Activated T-cell treated with anti-CD3 and anti-CD28 coated beads for 24 hours (primary cell): ENCODE measurements at places on chromosomes 6 and 20.

GRCh38 chr20:45489083-45489531, 19.6 kb downstream of the WFDC2 start:
- DNase-seq = no peak

DNA sequence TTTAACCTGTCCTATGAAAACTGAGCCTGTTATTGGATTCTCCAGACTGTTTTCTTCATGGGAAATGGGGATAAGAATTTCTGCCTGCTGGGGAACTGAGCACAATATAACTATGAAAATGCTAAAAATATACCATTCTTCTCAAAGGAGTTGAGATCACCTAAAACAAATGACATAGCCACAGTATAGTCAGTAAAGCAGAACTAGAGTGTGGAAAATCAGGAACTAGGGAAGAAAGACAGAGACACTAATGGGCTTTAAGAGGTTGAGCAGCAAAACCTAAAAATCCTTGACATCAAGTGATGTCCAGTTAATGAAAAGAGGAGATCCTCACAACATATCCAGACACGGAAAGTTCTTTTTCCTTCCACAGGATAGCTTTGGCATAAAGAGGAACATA, 215.7 kb upstream of the CST7 start:
- no peak for DNase-seq

DNA sequence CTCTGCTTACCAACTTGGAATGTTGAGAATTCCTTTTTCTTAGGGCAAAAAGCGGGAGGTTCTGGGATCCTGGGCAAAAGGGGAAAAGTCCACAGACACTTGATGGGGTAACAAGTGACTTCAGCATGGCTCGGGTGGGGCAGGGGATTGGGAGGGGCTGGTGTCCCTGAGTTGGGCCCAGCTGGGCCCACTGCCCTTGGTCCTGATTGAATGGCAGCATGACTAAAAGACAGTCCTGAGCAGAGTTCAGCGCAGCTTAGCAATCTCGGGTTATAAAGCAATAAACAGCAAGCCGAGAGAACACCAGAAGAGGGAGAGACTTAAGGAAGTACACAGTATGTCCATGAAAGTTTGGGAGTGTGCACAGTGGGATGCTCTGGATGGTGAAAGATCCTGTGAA, 5.6 kb downstream of the PPP2R5D start:
- DNase-seq = no peak

GRCh38 chr20:4997222-4997621, 4.1 kb downstream of the SLC23A2 start:
- no peak for DNase-seq

GRCh38 chr6:98841621-98842341, 7.4 kb downstream of the POU3F2 start:
- DNase-seq = no peak

DNA sequence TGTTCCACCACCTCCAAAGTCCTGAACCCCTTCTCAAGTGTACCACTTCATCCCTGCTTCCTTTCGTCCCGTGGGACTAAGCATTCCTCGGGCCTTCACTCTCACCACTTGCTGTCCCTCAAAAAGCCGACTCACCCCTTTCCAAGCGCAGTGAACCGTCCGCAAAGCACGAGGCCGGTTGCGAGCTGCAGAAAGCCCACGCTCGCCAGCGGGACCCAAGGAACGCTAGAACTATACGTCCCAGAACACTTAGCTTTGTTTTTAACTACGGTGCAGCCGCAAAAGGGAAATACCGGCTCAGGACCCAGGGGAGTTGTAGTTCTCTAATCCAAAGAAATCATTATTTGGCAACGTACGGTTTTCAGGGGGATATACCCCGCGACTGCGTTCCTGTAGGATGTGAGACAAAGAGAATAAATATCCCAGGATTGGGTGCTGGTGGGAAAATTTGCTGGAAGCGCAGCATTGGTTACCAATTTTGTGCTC, 416 bp upstream of the POLR1H start:
- no peak for DNase-seq

DNA sequence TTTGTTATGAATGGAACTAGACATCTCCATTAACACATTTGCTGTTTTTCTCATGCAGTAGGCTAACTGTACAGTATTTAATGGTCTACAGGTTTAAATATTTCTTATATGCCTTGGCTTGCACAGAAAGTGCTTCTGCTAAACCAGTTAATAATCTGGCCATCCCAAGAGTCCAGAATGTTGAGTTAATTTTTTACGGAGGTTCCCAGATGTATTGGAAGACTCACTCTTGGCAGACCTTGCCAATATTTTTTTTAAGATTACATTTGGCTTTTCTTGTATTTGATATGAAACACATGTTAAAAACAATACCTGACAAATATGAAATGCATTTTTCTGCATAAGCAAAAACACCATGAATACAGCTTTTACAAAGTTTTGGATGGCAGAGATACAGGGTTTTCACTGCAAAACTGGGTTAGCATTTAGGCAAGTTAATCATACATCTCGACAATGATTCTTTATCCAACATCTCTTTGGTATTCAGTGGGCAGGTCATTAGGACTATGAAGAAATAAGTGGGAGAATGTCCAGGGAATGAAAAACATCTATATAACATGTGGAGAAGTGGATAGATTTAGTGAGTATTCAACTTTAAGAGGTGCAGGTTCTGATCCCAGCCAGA, 94.0 kb downstream of the SGK1 start:
- DNase-seq = no peak

DNA sequence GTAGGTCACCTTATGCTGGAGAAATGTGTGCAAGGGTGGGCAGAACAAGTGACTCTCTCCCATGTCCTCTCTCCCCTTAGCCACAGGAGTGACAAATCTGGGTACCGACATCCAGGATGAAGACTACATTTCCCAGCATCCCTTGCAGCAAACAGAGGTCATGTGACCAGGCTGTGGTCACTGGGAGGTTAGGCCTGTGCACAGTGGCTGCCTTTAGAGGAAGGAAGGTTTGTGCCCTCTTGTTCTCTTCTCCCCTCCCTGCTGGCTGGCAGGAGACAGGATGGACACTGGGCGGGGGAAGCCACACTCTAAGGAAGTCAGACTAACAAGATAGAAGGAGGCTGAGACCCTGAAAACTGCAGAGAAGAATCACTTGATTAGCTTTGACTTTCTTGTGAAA, 360.2 kb downstream of the PREX1 start:
- no peak for DNase-seq

DNA sequence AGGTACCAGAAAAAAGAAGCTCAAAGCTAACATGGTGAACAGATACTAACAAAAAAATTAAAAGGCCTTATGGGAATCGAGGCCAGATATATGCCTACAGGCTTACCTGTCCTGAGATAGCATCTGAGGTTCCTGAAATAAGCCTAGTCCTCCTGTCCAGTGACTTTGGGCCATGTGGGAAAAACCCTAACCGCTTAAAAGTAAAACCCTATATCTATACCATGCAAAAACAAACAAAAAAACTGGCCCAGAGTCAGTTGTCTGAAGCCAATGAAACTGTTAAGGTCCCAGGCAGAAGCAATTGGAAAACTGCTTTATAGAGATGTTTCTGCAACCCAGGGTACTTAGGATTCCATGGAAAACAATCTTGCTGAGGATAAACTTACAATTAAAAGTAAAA, 122.9 kb downstream of the HIVEP1 start:
- no peak for DNase-seq

- no peak for DNase-seq
These were observed 75.6 kb upstream of the RNF24 start for GRCh38 chr20:4090756-4091489.

DNA sequence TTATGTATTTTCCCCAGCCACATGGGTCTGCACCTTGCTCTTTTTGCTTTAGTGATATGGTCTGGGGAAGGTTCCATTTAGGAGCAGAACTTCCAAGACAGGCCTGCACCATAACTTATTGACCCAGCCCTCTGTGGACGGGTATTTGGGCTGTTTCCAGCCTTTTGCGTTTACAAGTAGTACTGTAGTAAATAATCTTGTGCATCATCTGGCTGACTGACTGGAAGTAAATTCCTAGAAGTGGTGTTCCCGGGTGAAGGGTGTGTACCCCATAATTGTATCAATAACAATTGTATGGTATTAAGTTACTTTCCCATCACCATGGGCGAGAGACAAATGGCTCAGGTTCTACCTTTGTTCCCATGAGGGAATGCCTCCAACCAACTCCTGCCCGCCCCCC, 31.6 kb downstream of the SPDEF start:
- DNase-seq = no peak

DNA sequence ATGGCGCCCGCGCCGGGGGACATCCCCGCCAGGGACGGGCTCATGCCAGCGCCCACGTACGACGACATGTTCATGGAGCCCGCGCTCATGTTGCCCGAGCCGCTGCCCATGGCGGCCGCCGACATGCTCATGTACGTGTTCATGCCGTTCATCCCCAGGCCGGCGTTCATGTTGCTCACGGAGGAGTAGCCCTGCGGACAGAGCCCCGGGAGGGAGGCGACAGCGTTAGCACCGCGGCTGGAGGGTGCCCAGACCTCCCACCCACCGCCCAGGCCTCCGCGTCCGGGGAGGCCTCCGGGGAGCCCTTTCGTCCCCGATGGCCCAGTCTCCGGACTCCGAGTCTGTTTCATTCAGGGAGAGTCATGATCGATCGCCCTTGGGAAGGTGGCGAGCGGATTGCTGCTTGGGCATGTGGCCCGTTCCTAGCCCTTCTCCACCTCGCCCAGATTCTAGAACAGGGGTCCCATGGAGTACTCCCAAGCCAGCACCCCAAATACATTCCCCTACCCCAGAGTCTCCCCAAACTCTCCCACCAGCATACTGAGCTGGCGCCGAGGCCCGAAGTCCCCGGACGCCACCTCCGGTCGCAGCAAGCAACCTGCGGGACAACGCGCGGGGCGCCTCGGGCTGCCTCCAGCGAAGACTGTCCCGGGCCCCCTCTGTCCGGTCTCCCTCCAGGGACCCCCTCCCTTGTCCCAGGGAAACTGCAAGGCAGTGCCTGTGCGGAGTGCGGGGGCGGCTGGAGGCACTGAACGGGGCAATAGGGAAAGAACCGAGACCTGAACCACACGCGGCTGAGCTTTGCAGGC, 1.2 kb downstream of the FOXA2 start:
- DNase-seq = no peak

GRCh38 chr6:80143419-80143937, 37.0 kb downstream of the BCKDHB start:
- no peak for DNase-seq

GRCh38 chr6:136525586-136526195, 24.5 kb downstream of the MAP7 start:
- DNase-seq = no peak

GRCh38 chr20:58888521-58889333, 36.2 kb downstream of the GNAS start:
- peak; percentile 73 for DNase-seq

- DNase-seq = no peak
These were observed 138.4 kb downstream of the HTR1B start for GRCh38 chr6:77324866-77325265.

GRCh38 chr20:44648068-44648467, 3.4 kb downstream of the ADA start:
- no peak for DNase-seq

- no peak for DNase-seq
These were observed 68.0 kb downstream of the ESR1 start for GRCh38 chr6:151875524-151875923.
